M059J (cell line): ENCODE measurements at places on chromosomes 13 and 19. TPM values are rescaled to one million over a fixed set of nuclear protein-coding genes. Genes with fewer than 3 reads are reported as not detected.

Gene KLK3
- not detected in 2 replicates for total RNA-seq

Gene UQCR11
- total RNA-seq = 87.1 and 105 TPM in 2 replicates

Gene RPL28
- 452 and 738 TPM in 2 replicates for total RNA-seq

Gene EBPL
- 70.8 and 91.9 TPM in 2 replicates for total RNA-seq

Gene VAV1
- total RNA-seq = not detected in 2 replicates

Gene CCDC61
- 4.0 and 7.8 TPM in 2 replicates for total RNA-seq

Gene NLRP4
- total RNA-seq = 0.05 TPM in 1 of 2 replicates, not detected in the other

Gene PAF1
- total RNA-seq = 69.0 and 79.3 TPM in 2 replicates

Gene ZNF302
- total RNA-seq = 10.7 and 14.8 TPM in 2 replicates

Gene EXOSC5
- total RNA-seq = 25.2 and 28.5 TPM in 2 replicates

Gene DAPK3
- total RNA-seq = 76.7 and 148 TPM in 2 replicates

Gene HSPB6
- 0.39 and 0.47 TPM in 2 replicates for total RNA-seq

Gene KIR3DL1
- total RNA-seq = not detected in 2 replicates

Gene LIM2
- total RNA-seq = not detected in 2 replicates

Gene RDH8
- total RNA-seq = not detected in 2 replicates

Gene TNNI3
- total RNA-seq = 0.42 TPM in 1 of 2 replicates, not detected in the other

Gene ICAM5
- total RNA-seq = 4.4 and 6.1 TPM in 2 replicates

Gene PEAK3
- not detected in 2 replicates for total RNA-seq

Gene CEACAM8
- total RNA-seq = not detected in 2 replicates

Gene CDX2
- total RNA-seq = not detected in 2 replicates

Gene LILRB5
- not detected in 2 replicates for total RNA-seq

Gene PSG6
- 0.79 and 0.89 TPM in 2 replicates for total RNA-seq

Gene POU4F1
- 1.1 and 1.8 TPM in 2 replicates for total RNA-seq

Gene ZNF835
- total RNA-seq = 0.49 and 0.71 TPM in 2 replicates

Gene NUP62
- total RNA-seq = 70.5 and 96.0 TPM in 2 replicates

Gene SMAD9
- total RNA-seq = 4.0 and 5.8 TPM in 2 replicates

Gene SLC1A6
- total RNA-seq = not detected in 2 replicates

Gene ELSPBP1
- total RNA-seq = 24.4 and 33.3 TPM in 2 replicates

Gene CD209
- total RNA-seq = not detected in 2 replicates

Gene ZNF792
- 8.0 and 8.6 TPM in 2 replicates for total RNA-seq

Gene LILRA6
- total RNA-seq = not detected in 2 replicates

Gene TMEM190
- 0.22 TPM in 1 of 2 replicates, not detected in the other for total RNA-seq

Gene CPAMD8
- total RNA-seq = not detected in 2 replicates

Gene NCR1
- not detected in 2 replicates for total RNA-seq

Gene TSSK6
- 0.07 and 2.1 TPM in 2 replicates for total RNA-seq

Gene PNPLA6
- total RNA-seq = 46.3 and 86.0 TPM in 2 replicates

Gene SIGLEC12
- not detected in 2 replicates for total RNA-seq

Gene FFAR3
- not detected in 2 replicates for total RNA-seq

Gene TTC9B
- not detected in 2 replicates for total RNA-seq

Gene ZNF93
- total RNA-seq = 8.8 and 11.4 TPM in 2 replicates
